ENCODE measurements at places on chromosomes 2 and 18. TPM values are rescaled to one million over a fixed set of nuclear protein-coding genes. Genes with fewer than 3 reads are reported as not detected.
A peak's percentile ranks its signal among the peaks of the same experiment; 100 is the strongest.

GRCh38 chr2:158046121-158046880 lies 55.4 kb upstream of the UPP2 start:
- no peak for DNase-seq

Gene ARHGAP25
- total RNA-seq = 0.36 TPM

- DNase-seq = no peak
Measured at GRCh38 chr2:57869758-57870344, 176.8 kb upstream of the VRK2 start.

DNA sequence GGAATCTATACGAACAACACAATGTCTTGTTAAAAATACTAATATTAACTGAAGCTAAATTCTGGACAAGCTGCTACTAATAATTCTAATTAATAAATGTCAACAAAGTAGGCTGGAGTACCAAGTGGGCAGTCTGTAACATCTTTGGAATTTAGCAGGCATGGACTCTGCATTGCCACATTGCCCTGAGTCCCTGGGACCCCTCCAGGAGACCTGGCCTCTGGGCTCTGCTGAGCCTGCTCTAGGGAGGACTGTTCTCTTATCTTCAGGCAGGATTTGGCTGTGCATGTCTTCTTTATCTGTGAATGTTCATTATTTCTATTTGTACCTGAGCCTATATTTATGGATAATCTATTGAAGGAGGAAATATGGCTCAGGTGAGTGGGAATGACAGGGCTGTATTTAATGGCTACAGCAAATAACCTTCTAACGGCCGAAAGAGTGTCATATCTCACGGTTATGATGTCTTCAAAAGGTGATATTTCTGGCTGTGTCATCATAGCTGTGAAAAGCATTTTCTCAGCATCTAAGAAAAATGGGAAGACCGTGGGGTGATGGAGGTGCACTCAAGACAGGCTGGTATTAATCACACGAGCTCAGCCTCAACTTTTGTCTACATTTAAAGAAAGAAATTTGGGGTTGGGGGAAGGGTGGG lies 28.6 kb upstream of the SETBP1 start:
- peak; percentile 19 for DNase-seq

- DNase-seq = no peak
Measured at GRCh38 chr2:96423828-96424227, 81.3 kb downstream of the NEURL3 start.

Gene TBR1
- not detected for total RNA-seq

DNA sequence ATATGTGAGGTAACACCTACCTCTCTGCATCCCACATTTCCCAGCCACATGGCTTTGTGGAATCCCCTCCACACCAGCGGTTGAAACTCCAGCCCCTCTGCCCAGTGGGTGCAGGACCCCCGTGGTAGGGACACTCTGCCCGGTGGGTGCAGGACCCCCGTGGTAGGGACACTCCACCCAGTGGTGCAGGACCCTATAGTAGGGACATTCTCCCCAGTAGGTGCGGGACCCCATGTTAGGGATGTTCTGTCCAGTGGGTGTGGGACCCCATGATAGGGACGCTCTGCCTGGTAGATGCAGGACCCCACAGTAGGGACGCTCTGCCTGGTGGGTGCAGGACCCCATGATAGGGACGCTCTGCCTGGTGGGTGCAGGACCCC lies 11.5 kb downstream of the COPS9 start:
- no peak for DNase-seq

Gene FRZB
- 0.18 TPM for total RNA-seq

GRCh38 chr2:143150287-143150686 lies 21.1 kb downstream of the ARHGAP15 start:
- no peak for DNase-seq

GRCh38 chr2:196335221-196335634 lies 163.8 kb upstream of the STK17B start:
- peak; percentile 96 for DNase-seq

GRCh38 chr2:20353241-20353992 lies 2.8 kb upstream of the PUM2 start:
- DNase-seq = no peak

DNA sequence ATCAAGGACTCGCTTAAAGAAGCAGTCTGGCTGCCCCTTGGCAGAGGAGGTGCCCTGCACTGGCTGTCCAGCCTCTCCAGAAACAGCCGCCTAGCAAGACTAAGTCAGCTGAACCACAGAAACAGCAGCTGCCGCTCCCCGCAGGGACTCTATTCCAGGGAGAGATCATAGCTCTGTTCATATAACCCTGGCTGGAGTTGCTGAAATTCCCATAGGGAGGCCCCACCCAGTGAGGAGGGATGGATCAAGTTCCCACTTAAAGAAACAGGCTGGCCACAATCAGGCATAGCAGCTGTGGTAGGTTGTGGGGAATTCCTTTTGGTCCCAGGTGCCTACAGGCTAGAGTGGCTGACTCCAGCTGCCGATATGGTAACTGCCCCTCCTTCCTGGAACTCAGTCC lies 74.2 kb upstream of the MC4R start:
- peak; percentile 5 for DNase-seq

Gene LIMS2
- total RNA-seq = 7.8 TPM

DNA sequence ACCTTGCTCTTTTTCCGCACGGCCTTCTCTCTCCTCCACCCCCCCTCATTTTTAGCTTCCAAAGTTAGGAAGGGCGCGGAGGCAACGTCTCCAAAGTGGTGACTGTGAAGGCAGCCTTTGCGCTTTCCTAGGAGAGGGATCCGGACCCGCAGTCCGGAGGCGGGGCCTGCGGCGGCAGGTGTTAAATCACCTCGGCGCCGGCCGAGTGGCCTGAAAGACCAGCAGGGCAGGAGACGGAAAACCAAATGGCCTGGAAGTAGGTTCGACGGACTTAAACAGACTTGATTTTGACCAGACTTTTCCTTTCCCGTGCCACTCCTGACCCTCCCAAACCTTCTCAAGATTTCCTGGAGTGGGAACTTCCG lies 615 bp downstream of the GORASP2 start:
- DNase-seq = peak; percentile 22

DNA sequence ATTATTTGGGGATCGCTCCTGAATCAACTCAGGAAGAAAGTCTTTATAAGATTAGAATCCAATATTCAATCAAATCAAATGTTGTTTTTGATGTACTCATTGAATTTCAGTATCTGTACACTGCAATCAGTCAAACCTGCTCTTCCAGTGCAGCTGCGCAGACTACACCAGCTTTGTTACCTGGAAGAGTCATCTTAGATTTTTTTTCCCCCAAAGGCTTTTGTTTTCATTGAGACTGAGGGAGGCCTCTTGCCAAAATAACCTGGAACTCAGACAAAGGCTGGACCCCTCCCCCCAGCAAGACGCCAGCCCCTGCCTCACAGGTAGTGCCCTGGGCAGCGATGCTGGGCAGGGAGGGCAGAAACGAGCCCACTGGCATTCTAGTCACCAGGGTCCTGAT lies 74.8 kb downstream of the ARHGEF4 start:
- no peak for DNase-seq

GRCh38 chr18:34342960-34343359 lies 118.2 kb upstream of the NOL4 start:
- DNase-seq = peak; percentile 40

All from fibroblast of the aortic adventitia (primary cell).